DMS 273 treated with DMSO at 0.1 percent for 48 hours (cell line): ENCODE measurements at places on chromosomes 4 and X.

DNA sequence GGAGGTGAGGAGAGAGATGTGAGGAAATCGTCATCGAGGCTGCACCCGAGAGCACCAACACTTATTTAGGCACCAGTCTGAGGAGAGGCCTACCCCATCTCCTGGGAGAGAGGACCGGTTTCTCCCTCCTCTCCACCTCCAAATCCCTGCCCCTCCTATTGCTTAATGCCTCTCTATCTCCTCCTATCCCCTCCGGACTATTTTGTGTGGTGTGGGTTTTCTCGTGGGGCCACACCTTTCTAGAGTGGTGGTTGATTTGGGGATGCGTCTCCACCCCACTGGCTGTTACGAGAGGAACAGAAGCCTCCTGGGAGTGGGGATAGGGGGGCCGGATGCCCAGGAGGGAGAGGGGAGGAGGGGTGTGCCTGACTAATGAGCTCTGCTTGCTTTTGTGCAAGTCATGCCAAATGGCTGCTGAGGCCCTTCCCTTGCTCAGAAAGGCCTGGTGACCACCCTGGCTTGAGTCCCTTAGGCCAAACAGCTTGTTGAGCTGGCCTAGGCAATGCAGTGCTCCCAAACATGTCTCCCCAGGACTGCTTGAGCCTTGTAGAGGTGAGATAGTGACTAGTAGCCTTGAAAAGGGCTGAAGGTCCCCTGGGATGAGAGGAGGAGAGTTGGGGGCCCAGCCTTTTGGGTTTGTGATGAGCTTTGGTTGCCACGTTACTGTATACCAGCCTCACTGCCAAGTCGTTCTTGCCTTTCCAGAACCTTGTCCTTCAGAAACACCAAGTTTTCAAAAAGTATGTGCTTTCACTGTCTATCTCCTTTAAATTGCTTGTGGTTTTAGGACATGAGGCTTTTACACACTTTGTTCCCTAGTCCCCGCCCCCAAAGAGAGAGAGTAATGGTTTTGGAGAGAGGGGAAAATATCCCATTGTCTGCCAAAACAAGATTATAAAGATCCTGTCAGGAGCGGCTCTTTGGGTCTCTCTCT, 1.2 kb downstream of the MSN start:
- no peak for DNase-seq

DNA sequence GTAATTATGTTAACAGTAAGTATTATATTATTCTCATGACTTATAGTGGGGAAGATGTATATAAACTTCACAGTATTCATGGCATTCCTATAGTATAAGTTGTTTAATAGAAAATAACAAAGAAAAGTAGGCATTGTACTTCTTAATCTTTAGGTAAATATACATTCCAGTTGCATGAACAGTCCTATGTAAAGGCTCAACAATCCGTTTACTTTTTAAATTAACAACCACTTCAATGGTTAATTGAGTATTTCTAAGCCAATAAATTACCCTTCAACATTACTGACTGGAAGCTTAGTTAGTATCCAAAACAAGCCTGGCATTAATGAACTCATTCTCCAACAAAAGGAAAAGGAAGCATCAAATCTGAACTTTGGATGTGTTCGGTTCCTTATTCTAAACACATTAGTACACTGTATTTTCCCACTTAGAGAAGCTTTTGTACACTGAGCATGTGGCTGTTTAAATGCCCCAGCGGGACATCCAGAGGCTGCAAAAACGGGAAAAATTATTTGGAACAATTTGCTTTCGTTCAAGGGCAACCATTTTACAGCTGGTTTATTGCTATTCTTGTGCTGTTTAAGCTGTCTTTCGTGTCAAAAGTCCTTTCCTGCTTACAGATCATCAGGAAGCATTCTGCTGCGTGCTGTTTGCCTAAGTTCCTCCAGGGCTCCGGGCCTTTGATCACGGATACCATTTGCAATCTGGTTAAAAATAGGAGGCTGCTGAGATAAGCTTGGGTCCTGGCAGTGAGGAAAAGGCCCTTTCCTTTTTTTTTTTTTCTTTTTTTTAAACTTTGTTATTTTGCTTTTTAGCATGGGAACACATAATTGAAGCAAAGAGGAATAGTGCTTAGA, 460.3 kb downstream of the SPRY1 start:
- no peak for DNase-seq

GRCh38 chrX:114626323-114626722, 42.4 kb downstream of the HTR2C start:
- DNase-seq = no peak

GRCh38 chr4:77125961-77126360, 31.0 kb upstream of the CCNG2 start:
- no peak for DNase-seq

DNA sequence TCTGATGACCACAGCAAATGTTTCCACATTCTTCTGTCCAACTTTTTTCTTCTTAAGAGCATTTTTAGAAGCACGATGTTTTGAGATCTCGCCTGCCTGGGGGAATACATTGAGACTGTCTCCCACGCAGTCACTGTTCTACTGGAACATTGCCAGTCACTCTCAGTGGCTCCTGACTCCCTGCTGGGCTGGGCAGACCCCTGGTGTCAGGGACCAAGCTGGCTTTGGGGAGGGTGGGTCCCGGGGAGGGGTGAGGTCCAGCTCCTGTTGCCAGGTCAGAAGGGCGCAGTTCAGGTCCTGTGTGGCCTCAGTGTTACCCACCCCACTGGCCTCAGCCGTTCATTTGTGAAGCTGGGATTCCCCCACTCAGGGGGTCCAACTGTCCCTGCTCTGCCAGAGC, 18.9 kb upstream of the ABLIM2 start:
- DNase-seq = no peak

- no peak for DNase-seq
Measured at GRCh38 chr4:139044291-139044690, 28.7 kb downstream of the NOCT start.

DNA sequence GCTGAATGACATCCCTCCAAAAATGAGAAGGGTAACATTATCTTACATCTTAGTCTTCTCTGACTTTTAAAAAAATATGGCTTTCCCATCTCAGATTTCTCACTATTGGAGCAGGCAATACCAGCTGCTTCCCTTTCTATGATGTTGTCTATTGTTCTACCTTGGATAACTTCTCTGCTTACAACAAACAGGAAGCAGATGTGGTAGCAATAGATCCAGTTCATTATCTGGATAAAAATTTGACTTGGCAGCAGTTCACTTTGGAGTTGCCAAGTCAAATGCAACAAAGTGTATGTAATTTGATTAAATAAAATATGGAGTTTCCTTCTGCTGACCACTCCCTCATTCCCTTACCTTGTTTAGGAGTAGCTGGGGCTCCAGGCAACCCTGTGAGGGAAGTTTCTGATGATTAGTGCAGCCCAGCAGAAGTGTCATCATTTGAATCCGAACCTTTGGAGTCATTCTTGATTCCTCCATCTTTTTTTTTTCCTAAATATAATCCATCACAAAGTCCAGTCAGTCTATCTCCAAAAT, 72.0 kb upstream of the GPRIN3 start:
- peak; percentile 24 for DNase-seq

DNA sequence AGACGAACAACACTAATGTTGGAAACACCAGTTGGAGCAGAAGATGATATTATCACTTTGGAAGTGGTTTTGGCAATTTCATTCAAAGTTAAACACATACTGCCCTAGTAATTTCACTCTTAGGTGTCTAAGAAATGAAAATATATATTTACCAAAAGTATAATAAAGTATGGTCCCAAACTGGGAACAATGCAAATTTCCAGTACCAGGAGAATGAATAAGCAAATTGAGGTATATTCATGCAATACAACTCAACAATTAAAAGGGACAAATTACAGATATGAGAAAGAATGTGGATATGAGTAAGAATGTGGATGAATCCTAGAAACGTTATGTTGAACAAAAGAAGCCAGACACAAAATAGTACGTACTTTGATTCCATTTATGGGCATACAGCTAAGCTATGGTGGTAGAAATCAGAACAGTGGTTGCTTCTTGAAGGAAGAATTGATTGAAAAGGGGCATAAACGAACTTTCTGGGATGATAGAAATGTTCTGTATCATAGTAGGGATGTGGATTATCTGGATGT, 10.0 kb downstream of the ELMOD2 start:
- no peak for DNase-seq

DNA sequence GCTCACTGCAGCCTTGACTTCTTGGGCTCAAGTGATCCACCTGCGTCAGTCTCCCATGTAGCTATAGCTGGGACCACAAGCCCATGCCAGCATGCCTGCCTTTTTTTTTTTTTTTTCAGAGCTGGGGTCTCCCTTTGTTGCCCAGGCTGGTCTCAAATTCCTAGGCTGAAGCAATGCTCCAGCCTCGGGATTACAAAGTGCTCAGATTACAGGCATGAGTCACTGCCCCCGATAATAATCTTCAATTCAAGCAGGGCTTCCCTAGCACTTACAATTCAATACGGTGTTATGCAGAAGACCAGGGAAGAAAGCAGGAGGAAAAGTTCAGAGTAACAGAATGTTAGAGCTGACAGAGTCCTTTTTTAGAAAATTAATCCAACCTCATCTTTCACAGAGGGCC, 26.1 kb downstream of the OTOP1 start:
- no peak for DNase-seq

DNA sequence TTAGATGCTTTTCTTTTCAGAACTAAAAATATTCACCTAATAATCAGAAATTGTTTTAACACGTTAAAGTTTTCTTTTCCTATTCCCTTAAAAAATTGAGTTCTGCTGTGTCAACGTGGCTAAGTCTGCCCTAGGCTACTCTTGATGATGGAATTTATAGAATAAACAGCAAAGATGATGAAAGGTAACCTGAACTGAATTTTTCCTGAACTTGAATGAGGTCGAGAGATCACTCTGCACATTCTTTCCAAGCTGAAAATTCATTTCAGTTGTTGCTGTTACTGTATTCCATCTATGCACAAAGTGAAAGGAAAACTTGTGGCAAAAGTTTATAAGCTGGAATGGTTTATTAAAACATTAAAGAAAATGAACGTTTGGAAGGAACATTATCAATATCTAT, 245.9 kb upstream of the GIMD1 start:
- no peak for DNase-seq

DNA sequence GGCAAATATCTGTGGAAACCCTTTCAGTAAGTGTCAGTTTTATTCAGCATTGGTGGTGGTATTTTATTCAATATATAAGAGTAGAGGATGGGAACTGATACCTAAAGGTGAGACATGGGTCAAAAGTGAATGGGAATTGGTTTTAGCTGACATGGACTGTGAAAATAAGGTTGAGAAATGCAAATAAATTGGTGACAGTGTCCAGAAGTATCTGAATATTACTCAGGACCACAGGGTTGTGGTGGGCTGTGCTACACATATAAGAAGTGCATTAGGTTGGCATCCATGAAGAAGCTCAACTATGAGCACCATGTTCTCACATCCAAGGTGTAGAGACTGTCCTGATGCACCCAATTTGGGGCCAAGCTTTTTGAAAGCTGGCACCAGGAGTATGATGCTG, 45.0 kb downstream of the ETDC start:
- DNase-seq = no peak

GRCh38 chr4:18321956-18322530, 300.5 kb upstream of the LCORL start:
- peak; percentile 31 for DNase-seq

DNA sequence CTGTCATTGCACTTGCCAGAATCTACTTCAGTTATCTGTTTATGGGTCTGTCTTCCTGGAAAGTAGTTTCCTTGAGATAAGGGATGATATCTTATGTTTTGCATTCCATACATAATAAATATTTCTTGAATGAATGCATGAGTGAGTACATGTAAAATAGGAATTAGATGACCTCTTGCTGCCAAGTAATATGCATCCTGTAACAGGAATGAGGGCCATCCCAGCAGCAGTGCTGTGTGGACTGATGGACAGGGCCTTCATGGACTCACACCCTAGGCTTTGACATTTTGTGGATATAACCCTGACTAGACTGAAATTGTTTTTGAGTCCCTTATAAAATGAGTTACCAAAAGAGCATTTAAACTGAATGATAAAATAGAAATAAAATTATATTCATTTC, 77.2 kb upstream of the NEIL3 start:
- DNase-seq = no peak

DNA sequence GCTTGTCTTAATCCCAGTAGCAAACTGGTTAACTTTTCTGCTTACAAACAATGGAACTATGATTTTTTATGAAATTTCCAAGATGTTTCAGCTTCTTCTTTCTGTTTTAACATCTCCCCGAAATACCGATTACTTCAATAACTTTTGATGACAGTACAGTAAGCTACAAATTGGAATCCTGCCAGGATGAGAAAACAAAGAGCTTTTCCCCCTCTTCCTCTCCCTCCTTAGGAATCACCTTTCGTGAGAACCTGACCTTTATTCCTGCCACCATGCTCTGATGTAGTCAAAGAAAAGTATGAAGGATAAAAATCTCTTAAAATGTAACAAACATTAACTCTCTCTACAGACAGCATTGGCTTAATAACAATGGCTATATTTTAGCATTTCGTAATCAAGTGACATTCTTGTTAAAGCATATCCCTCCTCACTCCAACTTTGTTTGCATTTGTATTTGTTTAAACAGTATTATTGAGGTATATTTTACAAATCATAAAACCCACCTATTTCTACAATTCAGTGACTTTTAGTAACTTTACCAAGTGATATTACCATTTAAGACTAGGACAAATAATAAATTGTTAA, 148.7 kb upstream of the NAP1L5 start:
- no peak for DNase-seq

DNA sequence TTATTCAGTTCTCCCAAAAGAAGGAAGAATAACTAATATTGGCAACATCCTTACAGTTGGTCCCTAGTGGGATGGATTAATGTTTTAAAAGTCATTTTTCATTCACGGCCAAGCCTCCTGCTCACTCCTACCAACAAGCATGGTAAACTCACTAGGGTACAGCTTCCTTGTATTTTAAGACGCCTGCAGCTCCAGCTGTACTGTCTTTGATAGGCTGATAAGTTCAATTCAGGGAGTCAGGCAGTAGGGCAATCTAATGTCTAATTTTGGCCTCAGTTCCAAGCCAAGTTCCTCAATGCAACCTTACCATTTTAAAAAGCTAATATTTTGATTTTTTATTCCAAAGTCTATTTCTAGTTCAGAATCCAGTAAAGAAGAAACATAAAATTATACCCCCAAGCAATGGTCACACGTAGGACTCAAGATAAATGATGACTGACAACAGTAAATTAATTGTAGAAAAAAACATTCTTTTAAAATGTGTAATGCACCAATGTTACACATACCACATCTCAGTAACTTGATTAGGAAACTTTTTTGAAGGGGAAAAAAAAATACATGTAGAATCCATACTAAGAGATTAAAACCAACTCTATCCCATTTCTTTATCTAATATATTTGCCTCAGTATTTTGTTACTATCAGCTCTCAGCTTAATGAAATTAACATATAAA, 9.3 kb downstream of the LCORL start:
- DNase-seq = peak; percentile 23

DNA sequence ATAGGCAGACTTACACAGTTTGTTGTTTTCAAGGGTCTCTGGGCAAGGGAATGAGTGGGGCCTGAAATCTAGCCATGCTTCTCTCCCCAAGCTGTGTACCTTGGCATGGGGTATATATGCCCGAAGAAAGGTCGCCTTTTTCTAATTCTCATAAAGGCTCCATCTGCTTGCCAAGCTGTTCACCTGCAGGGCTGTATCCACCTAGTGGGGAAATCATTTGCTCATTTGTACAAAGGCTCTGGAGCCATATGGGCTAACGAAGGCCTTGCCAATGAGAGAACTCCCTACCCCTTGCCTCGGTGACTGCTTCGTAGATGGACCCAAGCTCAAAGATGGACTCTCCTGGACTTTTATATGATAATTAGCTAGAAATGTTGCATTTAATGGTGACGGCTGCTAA, 1097.0 kb downstream of the PDHA2 start:
- peak; percentile 12 for DNase-seq
